ENCODE measurements at places on chromosomes 12 and 14. TPM values are rescaled to one million over a fixed set of nuclear protein-coding genes. Genes with fewer than 3 reads are reported as not detected.

GRCh38 chr12:88371416-88372183 is 208.7 kb downstream of the KITLG start:
- H3K27ac ChIP-seq: no peak overlapping the region
- no peaks in the 10 kb centered on the region for H3K4me1 ChIP-seq
- no peaks in the 10 kb centered on the region for H3K36me3 ChIP-seq
- no peak overlapping the region for H3K4me3 ChIP-seq
- H3K27me3 ChIP-seq: no peaks in the 10 kb centered on the region

The BIN2 gene
- not detected for total RNA-seq

- DNase-seq: no peak
- H3K4me1 ChIP-seq: no peaks in the 10 kb centered on the region
- peaks cover 88% of the 10 kb centered on the region for H3K27me3 ChIP-seq
- H3K36me3 ChIP-seq: no peaks in the 10 kb centered on the region
Measured at GRCh38 chr12:55610598-55610997, 26.1 kb upstream of the OR10P1 start.

GRCh38 chr14:26124896-26125438 is 472.9 kb downstream of the NOVA1 start:
- no peak overlapping the region for H3K27ac ChIP-seq
- no peak overlapping the region for H3K4me3 ChIP-seq
- no peaks in the 10 kb centered on the region for H3K4me1 ChIP-seq

DNA sequence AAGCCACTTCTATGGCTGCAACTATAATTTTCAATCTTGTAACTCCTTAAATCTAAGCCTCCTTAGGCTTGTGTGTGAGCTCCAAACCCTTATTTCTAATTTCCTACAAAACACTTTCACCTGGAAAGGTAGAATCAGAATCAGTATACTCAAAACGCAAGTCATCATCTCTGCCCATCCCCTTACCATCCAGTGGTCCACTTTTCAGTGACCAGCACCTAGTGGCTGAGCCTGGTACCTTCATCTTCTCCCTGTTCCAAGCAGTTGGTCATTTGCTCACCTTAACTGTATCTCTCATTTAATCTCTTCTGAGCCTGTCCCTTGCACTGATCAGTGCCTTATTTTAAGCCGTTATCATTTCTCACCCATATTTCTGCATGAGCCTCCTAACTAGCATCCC is 107.9 kb downstream of the PPM1H start:
- H3K4me3 ChIP-seq: no peak overlapping the region
- no peak overlapping the region for H3K27ac ChIP-seq
- DNase-seq: no peak
- H3K36me3 ChIP-seq: no peaks in the 10 kb centered on the region
- no peaks in the 10 kb centered on the region for H3K27me3 ChIP-seq
- no peaks in the 10 kb centered on the region for H3K4me1 ChIP-seq

The NPFF gene
- not detected for total RNA-seq

The TMEM132C gene
- total RNA-seq: not detected

DNA sequence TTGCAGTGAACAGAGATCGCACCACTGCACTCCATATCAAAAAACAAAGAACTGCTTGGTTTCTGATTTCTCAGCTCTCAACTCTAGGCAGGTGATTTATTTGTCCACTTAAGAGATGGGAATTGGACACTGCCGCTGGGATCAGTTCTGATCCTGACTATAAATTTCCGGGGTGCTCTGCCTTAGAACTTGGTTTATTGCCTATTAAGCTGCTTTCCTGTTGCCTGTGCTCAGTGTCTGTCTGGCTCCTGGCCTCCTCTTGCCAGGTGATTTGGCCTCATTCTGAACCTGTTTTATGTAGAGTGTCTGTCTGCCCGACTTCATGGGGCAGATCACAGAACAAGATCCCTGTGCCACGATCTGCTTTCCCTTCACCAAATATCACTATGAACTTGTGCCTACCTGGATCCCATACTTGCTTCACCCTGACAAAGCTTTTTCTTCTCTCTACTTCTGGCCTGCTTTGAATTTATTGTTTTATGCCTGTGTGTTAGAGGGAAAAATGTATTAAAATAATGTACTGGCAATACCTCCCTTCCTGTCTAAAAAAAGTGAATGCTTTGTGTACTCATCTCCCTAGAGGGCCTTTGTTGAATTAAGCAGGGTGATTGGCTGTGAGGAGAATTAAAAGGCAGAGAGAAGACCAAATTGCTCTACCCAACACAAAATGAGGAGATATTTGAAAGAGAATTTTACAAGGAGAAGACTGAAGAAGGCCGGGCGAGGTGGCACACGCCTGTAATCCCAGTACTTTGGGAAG is 27.6 kb downstream of the CDKN1B start:
- no peak overlapping the region for H3K27ac ChIP-seq
- DNase-seq: no peak
- H3K27me3 ChIP-seq: no peaks in the 10 kb centered on the region
- H3K4me3 ChIP-seq: no peak overlapping the region
- H3K4me1 ChIP-seq: peaks cover 11% of the 10 kb centered on the region
- no peaks in the 10 kb centered on the region for H3K36me3 ChIP-seq

The OR4K1 gene
- total RNA-seq: not detected

- peaks cover 7% of the 10 kb centered on the region for H3K4me1 ChIP-seq
- H3K4me3 ChIP-seq: no peak overlapping the region
- peak; percentile 91 for DNase-seq
- H3K27me3 ChIP-seq: no peaks in the 10 kb centered on the region
- no peaks in the 10 kb centered on the region for H3K36me3 ChIP-seq
Measured at GRCh38 chr12:80551897-80552296, 107.9 kb downstream of the PTPRQ start.

GRCh38 chr12:77344651-77345050 is 279.3 kb upstream of the E2F7 start:
- no peak for DNase-seq
- H3K27me3 ChIP-seq: no peaks in the 10 kb centered on the region
- H3K4me1 ChIP-seq: peaks cover 9% of the 10 kb centered on the region

DNA sequence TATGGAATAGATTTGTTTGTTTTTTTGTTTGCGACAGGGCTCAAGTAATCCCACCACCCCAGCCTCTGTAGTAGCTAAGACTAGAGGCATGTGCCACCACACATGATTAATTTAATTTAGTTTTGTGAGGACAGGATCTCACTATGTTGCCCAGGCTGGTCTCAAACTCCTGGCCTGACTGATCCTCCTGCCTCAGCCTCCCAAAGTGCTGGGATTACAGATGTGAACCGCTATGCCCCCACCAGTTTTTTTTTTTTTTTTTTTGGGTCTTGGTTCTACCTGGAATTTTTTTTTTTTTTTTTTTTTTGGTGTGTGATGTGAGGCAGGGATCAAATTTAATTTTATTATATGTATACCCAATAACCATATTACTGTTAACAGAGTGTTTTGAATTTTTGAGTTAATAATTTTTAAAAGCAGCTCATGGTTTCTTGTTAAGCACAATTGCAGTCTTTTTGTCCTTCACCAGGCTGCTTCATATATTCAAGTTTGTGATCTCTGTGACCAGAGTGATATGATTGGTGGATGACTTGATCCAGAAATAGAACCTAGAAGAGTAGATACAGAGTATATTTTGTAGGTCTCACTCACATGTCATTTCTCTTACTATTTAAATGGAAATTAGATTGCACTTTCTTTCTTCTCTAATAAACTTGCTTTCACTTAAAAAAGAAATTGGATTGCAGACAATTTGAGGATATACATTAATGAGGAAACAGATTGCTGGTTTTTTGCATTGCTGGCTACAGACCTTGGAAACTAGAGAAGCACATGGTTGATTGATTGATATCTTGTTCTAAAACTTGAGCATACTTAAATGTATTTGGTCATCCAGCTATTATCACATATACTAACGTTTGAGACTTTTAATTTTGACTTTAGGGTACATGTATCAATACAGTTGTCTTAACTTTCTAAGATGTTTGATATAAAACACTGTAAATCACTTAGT is 13.2 kb downstream of the ADIPOR2 start:
- no peaks in the 10 kb centered on the region for H3K27me3 ChIP-seq
- H3K36me3 ChIP-seq: peaks cover 12% of the 10 kb centered on the region
- H3K27ac ChIP-seq: no peak overlapping the region
- H3K4me3 ChIP-seq: no peak overlapping the region
- no peak for DNase-seq

The STXBP6 gene
- total RNA-seq: not detected

The MANSC4 gene
- total RNA-seq: not detected

- no peak for DNase-seq
- no peaks in the 10 kb centered on the region for H3K27me3 ChIP-seq
- no peak overlapping the region for H3K4me3 ChIP-seq
- H3K27ac ChIP-seq: no peak overlapping the region
- H3K36me3 ChIP-seq: no peaks in the 10 kb centered on the region
Measured at GRCh38 chr12:90630006-90630405, 325.0 kb downstream of the CCER1 start.

The CIT gene
- 25.0 TPM for total RNA-seq

The PTHLH gene
- total RNA-seq: 5.4 TPM

The DYRK2 gene
- 33.3 TPM for total RNA-seq

The CCDC184 gene
- not detected for total RNA-seq

The PRKD1 gene
- total RNA-seq: 7.9 TPM

DNA sequence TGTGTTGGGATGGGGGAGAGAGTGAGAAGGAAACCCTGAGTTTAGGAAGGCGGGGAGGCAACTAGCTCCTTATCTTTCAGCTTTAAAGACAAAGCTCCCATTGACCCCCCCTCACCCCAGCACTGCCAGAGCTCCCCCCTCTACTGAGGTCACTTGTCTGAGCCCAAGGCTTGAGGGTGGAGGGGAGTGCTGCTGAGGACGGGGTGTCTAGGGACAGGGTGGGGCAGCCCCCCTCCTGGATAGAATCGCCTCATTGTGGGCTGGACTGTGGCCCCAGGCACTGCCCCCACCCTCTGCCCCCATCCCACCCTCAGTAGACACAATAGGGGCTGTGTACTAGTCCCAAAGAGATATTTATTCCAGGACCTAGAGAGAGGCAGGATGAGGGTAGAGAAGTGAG is 3.0 kb downstream of the ERBB3 start:
- no peak overlapping the region for H3K4me3 ChIP-seq
- H3K4me1 ChIP-seq: no peaks in the 10 kb centered on the region

The NEMF gene
- total RNA-seq: 57.7 TPM

DNA sequence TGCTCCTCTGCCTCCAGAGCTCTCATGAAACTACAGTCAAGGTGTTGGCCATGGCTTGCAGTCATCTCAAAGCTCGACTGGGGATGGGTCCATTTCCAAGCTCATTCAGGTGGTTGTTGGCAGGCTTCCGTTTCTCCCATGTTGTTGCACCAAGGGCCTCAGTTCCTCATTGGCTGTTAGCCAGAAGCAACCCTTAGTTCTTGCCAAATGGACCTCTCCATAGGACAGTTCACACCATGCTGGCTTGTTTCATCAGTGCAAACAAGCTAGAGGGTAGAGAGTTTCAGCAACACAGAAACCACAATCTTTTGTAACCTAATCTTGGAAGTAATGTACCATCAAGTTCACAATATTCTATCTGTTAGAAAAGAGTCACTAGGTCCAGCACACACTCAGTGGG is 22.7 kb upstream of the PPM1A start:
- H3K27me3 ChIP-seq: no peaks in the 10 kb centered on the region
- no peak overlapping the region for H3K27ac ChIP-seq
- no peak overlapping the region for H3K4me3 ChIP-seq
- H3K4me1 ChIP-seq: no peaks in the 10 kb centered on the region
- no peaks in the 10 kb centered on the region for H3K36me3 ChIP-seq

The NDUFA12 gene
- total RNA-seq: 112 TPM

DNA sequence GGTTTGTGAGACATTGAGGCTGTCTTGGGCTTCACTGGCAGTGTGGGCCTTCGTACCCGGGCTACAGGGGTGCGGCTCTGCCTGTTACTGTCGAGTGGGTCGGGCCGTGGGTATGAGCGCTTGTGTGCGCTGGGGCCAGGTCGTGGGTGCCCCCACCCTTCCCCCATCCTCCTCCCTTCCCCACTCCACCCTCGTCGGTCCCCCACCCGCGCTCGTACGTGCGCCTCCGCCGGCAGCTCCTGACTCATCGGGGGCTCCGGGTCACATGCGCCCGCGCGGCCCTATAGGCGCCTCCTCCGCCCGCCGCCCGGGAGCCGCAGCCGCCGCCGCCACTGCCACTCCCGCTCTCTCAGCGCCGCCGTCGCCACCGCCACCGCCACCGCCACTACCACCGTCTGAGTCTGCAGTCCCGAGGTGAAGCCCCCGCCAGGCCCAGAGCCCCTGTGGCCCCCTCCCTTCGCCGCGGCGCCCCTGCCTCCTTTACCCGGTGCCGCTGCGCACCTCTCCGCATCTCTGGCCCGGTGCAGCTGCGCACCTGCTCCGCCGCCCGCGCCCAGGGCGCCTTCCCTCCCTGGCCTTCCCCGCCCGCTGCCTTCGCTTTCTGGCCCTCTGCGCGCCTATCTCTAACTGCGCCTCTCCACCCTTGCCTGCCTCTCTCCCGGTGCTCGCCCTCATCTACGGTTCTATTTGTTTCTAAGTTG is at the start of gene ENO2:
Gene ENO2, plus strand, starts transcription at position 335 of the 701 bp plus-strand sequence. CDS start 1,253 bp downstream, outside the sequence.
- peaks cover 9% of the 10 kb centered on the region for H3K4me1 ChIP-seq
- H3K27ac ChIP-seq: no peak within 1 kb of the TSS
- DNase-seq: peak; percentile 47

GRCh38 chr12:6780573-6780972 is 8.3 kb downstream of the LAG3 start:
- H3K4me3 ChIP-seq: no peak overlapping the region
- H3K27me3 ChIP-seq: no peaks in the 10 kb centered on the region
- no peak for DNase-seq
- no peak overlapping the region for H3K27ac ChIP-seq
- no peaks in the 10 kb centered on the region for H3K36me3 ChIP-seq

GRCh38 chr12:46208370-46208769 is 60.5 kb downstream of the SLC38A1 start:
- peaks cover 79% of the 10 kb centered on the region for H3K36me3 ChIP-seq
- H3K27ac ChIP-seq: no peak overlapping the region
- H3K27me3 ChIP-seq: no peaks in the 10 kb centered on the region

The PAX9 gene
- total RNA-seq: 5.5 TPM

- H3K27me3 ChIP-seq: no peaks in the 10 kb centered on the region
- H3K4me3 ChIP-seq: no peak overlapping the region
- H3K36me3 ChIP-seq: no peaks in the 10 kb centered on the region
- no peaks in the 10 kb centered on the region for H3K4me1 ChIP-seq
Measured at GRCh38 chr14:44609876-44610510, 102.9 kb upstream of the FSCB start.

The ASCL1 gene
- not detected for total RNA-seq

The ERP27 gene
- not detected for total RNA-seq

DNA sequence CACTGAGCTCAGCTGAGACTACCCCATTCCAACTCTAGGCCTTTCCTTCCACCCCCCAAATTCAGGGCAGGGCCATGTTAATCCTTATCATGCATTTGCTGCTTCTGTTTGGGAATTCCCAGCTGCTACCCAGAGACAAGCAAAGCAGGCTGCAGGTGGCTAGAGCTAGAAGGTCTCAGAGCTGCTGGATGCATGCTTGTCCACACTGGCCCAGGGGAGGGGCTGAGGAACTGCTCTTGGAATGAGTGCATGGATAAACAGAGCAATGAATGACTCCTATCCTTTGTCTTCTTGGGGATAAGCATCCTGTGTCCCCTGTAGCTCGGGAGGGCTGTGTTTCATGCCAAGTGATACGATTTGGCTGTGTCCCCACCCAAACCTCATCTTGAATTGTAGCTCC is 136.8 kb upstream of the NOS1 start:
- H3K27ac ChIP-seq: no peak overlapping the region
- no peak for DNase-seq
- H3K4me1 ChIP-seq: no peaks in the 10 kb centered on the region
- H3K36me3 ChIP-seq: no peaks in the 10 kb centered on the region

- no peaks in the 10 kb centered on the region for H3K36me3 ChIP-seq
- H3K4me3 ChIP-seq: no peak overlapping the region
- H3K27me3 ChIP-seq: no peaks in the 10 kb centered on the region
- H3K4me1 ChIP-seq: peaks cover 69% of the 10 kb centered on the region
- H3K27ac ChIP-seq: peak overlapping the region; percentile 96
Measured at GRCh38 chr14:64717870-64718269, 13.6 kb downstream of the PLEKHG3 start.
